ENCODE measurements at places on chromosomes 12 and 14.
A peak's percentile ranks its signal among the peaks of the same experiment; 100 is the strongest.

GRCh38 chr14:36931791-36932190 is 240.6 kb downstream of the SLC25A21 start:
- peak; percentile 31 for DNase-seq

DNA sequence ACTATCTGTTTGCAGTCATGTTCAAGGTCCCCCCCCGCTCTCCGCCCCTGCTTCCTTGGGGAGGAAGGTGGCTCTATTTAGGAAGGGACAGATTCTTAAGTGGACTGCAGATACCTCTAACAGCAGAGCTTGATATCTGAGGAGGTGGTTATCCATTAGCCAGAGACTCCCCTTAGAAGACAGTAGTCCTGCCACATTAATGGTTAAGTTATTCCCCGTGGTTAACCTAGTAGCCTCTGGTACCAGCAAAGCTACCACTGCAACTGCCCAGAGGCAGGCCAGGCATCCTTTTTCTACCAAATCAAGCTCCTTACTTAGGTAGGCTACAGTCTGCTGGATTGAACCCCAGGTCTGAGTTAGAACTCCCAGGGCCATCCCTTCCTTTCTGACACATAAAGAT is 162.1 kb upstream of the AVPR1A start:
- DNase-seq: no peak

DNA sequence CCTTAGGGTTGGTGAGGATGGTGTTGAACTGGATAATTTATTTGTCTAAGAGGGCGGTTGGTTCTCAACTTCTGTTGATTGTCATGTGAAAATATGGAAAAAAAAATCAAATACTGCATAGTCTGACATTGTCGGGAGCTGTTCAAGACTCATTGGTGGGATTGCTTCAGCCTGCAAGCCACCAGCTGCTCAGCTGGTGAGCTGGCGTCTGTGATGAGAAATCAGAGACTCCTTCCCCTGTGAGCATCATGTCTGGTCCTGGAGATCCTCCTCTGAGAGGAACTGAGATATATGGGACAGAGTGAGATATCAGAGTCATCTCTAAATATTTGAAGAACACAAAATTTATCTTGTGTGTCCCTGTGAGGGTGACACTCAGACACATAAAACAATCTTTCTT is 49.9 kb downstream of the TRIM9 start:
- no peak for DNase-seq

GRCh38 chr12:48712209-48712608 is 4.3 kb downstream of the CCNT1 start:
- DNase-seq: no peak

GRCh38 chr12:108635201-108635996 is 1.7 kb upstream of the SELPLG start:
- peak; percentile 31 for DNase-seq

Data from fibroblast of lung (primary cell).